ENCODE measurements at places on chromosomes 2 and 18.

DNA sequence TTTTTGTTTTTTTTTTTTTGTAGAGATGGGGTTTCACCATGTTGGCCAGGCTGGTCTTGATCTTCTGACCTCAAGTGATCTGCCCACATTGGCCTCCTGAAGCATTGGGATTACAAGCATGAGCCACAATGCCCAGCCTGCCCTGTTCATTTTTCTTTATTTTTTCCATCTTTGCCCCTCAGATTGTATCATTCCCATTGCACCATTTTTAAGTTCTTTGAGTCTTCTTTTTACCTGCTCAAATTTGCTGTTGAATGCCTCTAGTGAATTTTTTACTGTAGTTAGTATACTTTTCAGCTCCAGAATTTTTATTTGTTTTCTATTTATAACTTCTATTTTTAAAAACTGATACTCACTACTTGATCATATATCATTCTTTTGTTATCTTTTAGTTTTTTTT lies 101.4 kb upstream of the SLC4A10 start:
- no peak for DNase-seq

- no peak for DNase-seq
Measured at GRCh38 chr18:56322406-56322805, 316.0 kb downstream of the TXNL1 start.

DNA sequence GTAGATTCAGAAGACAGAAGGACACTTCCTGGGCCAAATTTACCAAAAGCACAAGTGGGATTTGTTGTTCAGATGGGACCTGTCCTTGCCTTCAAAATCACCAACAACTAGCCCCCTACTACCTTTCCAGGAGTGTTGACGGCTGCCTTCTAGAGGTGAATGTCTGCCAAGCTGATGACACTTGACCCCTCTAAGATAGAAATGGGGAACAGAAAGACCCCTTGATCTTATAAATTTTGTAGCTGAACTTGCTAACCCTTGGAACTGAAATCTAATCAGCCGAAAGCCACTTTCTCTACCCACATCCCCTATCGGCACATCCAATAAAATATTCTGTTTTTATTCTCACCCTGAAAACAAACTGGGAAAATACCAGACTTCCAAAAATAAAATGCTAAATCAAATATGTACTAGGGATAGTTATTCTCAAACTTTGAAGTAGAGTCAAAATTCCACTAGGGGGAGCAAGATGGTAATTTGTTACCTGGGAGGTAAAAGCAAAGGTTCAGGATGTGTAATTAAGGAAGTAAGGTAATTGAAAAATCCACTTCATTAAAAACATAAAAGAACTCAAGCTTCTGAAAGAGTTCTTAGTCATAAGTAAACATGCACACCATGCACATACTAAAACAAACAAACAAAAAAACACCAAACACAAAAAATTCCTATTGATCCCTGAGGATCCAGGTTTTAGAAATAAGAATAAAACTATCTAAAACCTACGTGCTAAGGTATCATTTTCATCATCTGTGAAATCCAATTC lies 119.2 kb downstream of the ANKRD44 start:
- DNase-seq = peak; percentile 27

GRCh38 chr2:152238016-152238415 lies 62.5 kb upstream of the STAM2 start:
- DNase-seq = no peak

GRCh38 chr2:215731108-215731658 lies 282.2 kb downstream of the MREG start:
- DNase-seq = no peak

- DNase-seq = peak; percentile 42
Measured at GRCh38 chr18:11179959-11180519, 30.7 kb upstream of the PIEZO2 start.

DNA sequence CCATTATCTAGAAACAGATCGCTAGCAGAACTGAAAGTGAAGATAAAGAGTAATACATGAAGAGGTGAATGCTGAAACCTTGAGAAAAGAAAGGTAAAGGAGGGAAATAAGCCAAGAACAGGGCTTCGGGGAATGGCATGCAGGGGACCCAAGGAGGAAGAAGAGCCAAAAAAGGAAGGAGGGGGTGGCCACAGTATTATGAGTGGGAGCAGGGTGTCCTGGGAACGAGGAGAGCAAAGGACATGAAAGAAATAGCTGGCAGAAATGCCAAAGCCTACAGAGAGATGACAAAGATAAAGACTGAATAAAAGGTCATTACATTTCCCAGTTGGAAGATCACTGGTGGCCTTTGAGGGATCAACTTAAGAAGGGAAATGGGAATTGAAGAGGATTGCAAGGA lies 82.9 kb downstream of the ACTR3 start:
- DNase-seq = no peak

DNA sequence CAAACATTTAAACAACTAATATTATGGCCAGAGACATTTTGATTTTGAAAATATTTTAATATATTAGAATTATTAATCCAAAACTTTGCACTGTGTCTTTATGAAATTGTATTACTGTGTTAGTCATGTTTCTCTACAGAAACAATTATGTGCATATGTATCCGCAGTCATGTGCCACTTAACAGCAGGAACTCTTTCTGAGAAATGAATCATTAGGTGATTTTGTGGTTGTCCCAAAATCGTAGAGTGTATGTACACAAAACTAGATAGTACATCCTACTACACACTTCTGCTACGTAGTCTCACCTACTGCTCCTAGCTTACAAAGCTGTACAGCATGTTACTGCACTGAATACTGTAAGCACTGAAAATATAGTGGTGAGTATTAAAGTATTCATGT lies 479.2 kb upstream of the DSEL start:
- DNase-seq = no peak

GRCh38 chr18:44098551-44099098 lies 582.1 kb upstream of the SETBP1 start:
- DNase-seq = peak; percentile 12

DNA sequence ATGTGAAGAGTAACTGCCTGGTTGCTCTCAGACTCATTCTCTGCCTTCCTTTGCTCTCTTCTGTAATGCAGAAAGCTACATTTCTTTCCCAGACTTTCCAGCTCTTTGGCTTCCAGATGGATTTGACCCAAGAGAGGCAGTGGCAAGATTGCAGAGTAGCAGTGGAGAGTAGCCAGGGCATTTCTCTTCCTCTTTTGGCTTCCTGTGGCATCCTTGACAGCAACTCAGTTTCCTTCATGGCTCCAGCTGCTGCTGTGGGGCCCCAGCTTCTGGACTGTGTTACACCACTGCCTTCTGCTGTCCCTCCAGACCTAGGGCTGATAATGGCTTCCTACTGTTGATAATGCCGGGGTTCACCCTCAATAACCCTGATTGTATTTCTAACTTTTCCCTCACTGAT lies 469.4 kb upstream of the SPRED2 start:
- no peak for DNase-seq

- no peak for DNase-seq
Measured at GRCh38 chr2:68819556-68819955, 51.6 kb downstream of the BMP10 start.

DNA sequence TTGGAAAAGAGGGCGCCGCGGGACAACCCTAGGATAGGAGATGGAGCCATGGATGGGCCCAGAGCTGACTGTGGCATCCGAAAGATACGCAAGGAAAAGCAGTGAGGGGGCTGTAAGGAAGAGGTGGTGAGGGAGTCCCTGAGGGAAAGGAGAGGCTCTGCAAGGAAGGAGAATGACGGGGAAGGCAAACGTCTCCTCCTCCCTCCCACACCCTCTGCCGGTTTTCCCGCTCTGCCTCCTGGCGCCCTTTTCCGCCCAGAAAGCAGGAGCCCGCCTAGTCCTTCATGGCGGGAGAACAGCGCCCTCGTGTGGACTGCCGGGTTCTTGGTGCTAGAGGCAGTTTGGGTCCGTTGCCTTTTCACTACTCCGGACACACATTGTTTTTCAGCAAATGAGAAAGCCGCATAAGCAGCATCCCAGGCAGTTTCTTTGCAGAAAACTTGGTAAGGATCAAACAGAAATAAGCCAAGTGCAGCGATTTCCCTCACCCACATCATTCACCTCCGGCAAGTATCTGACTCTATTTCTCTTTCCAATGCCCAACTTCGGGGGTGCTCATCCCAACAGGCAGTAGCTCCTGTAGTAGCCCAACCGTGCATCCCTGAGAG lies 200.4 kb downstream of the INO80D start:
- DNase-seq = peak; percentile 55

DNA sequence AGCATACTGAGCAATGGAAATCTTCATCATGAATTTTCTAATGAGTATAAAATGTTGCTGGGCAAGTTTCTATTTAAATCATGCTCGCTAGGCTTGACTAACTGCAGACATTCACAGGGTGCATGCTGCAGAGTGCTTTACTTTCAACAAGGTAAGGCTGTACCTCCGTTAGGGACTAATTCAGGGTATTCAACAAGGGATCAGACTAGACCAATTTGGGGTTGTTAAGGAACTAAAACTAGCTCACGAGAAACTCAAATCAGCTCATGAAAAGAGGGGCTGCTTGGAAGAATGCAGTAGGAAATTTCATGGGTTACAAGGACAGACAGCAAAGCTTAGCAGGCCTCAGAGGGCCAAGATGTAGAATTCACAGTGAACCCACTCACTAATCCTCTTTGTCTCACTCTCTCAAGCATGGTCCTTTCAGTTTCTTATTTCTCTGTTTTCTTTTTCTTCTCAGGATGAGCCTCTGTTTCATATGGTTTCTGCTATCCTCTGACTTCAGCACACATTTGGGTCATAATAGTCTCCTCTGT lies 2.2 kb downstream of the MYO3B start:
- DNase-seq = no peak

GRCh38 chr2:229927817-229928321 lies 5.6 kb downstream of the FBXO36 start:
- DNase-seq = peak; percentile 33
